NCI-H1930 (cell line): ENCODE measurements at places on chromosomes 7 and 10.

GRCh38 chr7:128986609-128987008, 48.9 kb downstream of the IRF5 start:
- no peak for DNase-seq

- no peak for DNase-seq
These were observed 46.3 kb downstream of the PDK4 start for GRCh38 chr7:95549818-95550529.

GRCh38 chr10:43287056-43288007, 20.5 kb upstream of the RASGEF1A start:
- DNase-seq: no peak

DNA sequence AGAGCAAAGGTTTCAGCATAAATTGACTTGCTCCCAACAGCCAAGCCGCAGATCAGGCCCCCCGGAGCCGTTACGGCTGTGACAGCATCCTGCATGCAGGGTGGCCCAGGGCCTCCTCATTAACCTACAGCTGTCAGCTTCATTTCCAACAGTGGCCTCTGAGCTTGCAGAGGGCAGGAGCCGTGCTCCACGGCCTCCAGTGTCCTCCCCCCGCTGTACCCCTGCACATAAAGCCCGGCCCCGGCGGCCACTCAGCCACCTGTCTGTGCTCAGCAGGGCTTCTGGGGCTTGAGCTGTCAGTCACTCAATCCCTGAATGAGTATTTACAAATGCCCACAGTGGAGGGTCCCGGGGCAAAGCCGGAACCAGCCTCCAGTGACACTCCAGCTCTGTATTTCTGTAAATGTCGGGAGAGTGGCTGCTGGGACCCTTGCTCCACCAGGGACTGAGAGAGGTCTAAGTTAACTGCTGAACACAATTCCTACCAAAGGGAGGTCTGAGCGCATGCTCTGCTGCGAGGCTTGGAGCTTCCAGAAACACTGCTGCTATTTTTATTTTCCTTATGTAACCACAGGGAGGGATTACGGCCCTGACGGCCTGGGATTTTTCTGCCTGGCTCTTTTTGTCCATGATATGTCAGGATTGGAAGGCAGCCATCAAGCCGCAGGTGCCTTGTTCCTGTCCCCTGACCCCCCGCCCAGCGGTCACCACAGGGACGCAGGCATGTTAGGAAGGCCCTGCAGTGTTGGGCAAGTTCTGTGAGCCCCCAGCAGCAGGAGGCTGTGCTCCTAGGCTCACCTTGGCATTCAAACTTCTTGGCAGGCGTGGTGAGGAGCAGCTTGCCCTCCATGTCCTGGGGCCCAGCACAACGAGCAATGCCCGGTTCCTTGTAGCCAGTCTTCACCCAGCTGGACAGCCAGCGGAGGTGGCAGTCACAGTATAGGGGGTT, 165.0 kb downstream of the SLIT1 start:
- DNase-seq: no peak

GRCh38 chr7:87058744-87059524, 520 bp downstream of the ELAPOR2 start:
- DNase-seq: no peak

GRCh38 chr10:4546500-4546899, 279.5 kb upstream of the AKR1E2 start:
- no peak for DNase-seq

- no peak for DNase-seq
These were observed 113.5 kb downstream of the MBL2 start for GRCh38 chr10:52659085-52659484.

DNA sequence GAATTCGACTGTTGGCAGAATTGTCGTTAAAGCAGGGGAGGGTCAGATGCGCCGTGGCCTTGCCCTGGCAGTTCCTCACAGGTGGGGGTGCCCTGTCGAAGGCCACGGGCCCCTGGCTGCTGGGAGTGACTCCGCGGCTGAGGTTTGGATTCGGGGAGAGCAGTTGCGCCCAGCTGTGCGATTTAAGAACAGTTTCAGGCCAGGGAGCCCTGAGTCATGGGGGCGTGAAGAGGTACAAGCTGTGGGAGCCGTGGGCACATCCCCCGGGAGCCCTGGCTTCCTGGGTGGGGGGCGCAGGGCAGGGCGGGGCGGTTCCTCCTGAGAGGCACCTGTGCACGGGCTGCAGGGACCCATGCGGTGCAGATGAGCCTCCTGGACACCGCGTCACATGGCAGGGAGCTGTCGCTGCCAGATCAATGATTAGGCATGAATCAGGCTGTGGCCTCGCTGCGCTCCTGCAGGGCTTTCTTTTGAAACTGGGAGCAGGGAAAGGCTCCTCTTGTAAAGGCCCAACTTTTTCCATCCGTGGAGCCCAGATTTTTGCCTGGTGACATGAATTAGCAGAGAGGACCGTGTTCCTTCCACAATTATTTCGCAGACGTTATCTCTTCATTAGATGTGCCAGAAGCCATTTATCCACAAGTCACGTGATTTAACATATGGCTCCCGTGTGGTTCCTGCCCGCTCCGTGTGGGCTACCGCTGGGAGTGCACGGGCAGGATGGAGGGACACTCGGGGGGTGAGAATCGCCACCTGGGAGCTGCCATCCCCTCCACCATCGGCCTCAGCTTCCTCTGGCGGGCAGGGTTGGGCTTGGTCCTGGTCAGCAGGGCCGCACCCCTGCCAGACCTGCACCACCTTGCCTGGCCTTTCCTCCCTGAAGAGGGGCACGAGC, 918 bp downstream of the PWWP2B start:
- DNase-seq: no peak

DNA sequence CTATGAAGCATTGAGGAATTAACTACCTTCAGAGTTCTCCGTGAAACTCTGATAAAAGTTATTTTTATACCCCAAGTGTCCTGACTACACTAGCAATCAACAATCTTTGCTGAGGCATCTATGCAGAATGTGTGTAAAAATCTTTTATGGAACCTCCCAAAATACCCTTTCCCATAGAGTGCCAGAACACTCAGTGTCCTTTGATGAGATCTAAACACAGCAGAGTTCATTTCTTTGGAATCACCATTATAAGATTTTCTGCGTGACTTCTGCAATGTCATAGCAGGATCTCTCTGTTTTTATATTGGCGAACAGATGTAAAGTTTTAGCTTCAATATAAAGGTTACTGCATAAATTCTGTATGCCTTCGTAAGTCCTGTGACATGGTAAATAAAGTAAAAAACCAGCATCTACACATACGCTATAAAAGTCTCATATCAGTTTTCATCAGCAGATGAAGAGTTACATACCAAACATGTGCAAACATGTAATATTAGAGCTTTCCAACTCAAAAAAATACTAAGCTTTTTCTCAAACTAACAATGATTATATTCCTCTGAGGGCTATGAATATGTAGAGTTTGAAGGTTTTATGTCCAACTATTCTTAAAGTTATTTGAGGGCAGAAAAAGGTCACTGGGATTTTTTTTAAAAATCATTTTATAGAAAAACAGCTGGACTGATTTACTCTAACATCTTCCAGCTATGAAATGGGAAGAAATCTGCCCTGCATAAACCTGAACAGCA, 67.2 kb downstream of the SKIDA1 start:
- DNase-seq: no peak

DNA sequence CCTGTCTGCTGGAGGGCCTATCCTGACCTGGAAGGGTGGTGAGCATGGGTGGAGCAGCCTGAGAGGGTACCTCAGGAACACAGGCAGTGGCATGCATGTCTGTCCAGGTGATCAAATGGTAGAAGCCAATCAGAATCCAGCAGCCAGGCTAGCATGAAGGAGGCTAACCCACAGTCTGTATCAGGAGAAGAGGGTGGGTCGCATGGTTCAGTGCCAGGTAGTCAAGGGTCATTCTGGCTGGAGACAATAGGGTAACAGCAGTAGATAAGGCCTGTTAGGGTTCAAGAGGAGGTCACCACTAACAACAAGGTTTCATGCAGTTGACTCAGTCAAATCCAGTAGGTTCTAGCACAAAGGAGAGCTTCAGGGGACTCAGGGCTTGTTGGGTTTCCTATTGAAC, 10.4 kb downstream of the ALDH18A1 start:
- DNase-seq: no peak

GRCh38 chr10:104016661-104017060, 49.7 kb downstream of the SLK start:
- no peak for DNase-seq

GRCh38 chr10:12221323-12222298, 25.6 kb downstream of the CDC123 start:
- DNase-seq: no peak

DNA sequence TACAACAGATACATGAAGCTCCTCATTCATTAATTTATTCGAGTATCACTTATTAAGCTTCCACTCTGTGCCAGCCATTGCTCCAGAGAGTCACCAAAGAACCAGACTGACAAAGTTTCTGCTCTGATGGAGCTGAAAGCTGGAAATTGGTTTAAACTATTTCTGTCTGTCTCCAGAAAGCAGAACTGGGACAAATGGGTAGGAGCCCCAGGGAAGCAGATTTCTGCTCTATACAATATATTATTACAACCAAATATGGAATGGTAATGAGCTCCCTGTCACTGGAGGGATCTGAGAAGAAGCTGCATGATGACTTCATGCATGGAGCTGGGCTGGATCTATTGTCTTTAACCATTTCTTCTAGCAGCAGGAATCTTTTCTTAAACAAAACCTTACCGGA, 165.4 kb upstream of the ADO start:
- no peak for DNase-seq

GRCh38 chr10:115971921-115972320, 301.1 kb downstream of the GFRA1 start:
- no peak for DNase-seq

DNA sequence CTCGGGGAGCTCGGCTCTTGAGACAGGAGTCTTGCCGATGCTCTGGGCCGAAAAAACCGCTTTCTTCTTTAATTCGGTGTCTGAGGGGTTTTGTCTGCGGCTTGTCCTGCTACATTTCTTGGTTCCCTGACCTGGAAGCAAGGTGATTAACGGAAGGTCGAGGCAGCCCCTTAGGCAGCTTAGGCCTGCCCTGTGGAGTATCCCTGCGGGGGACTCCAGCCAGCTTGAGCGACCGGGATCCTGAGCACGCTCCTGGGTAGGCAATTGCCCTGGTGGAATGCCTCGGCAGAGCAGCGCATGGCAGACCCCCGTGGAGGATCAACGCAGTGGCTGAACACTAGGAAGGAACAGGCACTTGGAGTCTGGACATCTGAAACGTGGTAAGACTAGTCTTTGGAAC, 30.5 kb upstream of the GHITM start:
- DNase-seq: no peak

GRCh38 chr7:76409537-76409936, at the start of gene SSC4D:
SSC4D (minus strand) TSS chr7:76409697; CDS start chr7:76404439, 5,258 bp downstream.
- no peak for DNase-seq

- DNase-seq: no peak
These were observed 101.9 kb downstream of the TNS3 start for GRCh38 chr7:47479821-47480575.

- DNase-seq: no peak
These were observed 902.3 kb downstream of the GRID1 start for GRCh38 chr10:85464336-85464735.

DNA sequence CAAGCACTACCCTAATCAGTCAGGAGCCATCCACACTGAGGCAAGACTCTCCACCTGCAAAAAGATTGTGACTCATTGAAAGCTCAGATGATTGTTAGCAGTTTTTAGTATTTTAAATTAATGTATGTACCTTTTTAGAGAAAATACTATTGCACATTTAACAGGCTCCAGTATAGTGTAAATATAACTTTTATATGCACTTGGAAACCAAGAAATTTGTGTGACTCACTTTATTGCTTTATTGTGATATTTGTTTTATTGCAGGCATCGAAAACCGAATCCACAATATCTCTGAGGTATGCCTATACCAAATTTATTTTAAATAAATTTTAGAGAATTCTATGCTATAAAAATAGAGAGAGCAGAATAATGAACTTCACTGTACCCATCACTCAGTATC, 122.0 kb downstream of the TEX36 start:
- DNase-seq: no peak

DNA sequence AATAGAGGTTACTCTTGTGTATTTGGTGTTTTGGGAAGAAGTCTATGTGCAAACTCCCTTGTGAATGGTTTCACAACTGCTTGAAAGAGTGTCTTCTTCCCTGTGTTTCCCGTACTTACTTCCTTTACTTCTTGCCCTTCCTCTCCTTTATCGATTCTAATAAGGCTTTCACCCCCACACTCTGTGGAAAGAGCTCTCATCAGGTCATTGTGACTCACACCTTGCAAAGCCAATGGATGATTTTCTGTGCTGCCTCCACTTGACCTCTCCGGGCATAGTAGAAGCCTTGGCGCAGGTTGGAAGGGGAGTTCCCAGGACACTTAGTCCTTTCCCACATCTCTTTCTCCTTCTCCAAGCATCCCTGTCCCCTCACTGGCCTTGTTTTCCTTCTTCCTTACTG, 6.2 kb upstream of the TSPAN15 start:
- DNase-seq: no peak

DNA sequence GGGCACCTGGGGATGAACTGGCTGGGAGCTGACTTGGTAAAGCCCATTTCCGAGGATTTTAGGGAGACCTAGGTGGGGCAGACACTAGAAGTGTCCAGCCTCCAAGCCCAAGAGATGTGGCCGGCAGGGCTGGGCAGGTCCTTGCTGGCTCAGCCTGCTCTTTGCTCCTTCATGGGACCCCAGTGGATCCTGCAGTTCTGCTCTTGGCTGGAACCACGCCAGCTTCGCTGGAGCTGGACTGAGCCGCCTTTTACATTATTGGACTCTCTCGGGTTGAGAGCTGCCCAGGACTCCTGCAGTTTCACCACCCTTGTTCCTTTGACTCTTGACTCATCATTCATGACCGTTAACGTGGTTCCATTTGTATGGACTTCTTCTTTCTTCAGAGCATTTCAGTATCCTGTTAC, 5.7 kb downstream of the PPIF start:
- no peak for DNase-seq

DNA sequence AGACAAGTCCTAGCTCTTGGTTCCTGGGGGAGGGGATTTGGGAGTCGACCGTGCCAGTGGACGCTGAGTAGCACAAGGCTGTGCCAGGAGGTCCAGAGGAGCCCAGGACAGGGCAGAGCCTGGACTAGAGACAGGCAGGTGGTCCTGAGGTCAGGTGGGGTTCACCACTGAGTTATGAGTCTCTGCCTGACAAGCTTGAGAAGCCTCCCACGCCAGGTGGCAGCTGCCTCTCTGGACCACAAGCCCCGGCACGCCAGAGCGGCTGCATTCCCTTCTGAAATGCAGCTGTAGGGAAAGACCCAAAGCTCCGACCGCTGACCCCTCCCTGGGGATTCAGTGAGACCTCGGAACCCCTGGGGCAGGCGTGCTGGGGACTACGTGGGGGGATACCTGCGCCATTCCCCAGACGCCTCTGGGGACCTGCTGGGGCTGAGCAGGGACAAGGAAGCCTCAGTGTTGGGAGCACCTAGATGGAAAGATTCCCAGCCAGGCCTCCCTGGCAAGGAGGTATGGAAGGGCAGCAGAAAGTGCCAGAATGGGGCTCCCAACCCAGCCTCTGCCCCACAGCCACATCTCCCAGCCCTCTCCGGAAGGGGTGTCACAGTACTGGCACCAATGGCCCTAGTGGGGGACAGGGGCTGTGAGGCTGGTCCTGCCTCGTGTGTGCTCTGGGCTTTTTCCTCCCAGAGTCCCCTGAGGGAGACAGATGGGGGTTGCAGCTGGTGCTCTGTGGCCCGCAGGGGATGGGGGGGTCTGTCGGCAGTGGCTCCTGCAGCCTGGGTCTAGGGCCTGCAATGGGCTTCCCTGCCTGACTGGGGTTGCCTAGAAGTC, 29.0 kb downstream of the PDGFA start:
- no peak for DNase-seq

- DNase-seq: peak; percentile 56
These were observed 33.1 kb upstream of the GALNT11 start for GRCh38 chr7:151992375-151992774.

- DNase-seq: no peak
These were observed 69.7 kb upstream of the ANTXRL start for GRCh38 chr10:46216836-46217751.

GRCh38 chr7:2932402-2933251, 88.5 kb upstream of the GNA12 start:
- DNase-seq: no peak
